ENCODE measurements at places on chromosomes 16 and 17. TPM values are rescaled to one million over a fixed set of nuclear protein-coding genes. Genes with fewer than 3 reads are reported as not detected.

MYH13 gene
- not detected for total RNA-seq

TBC1D3E gene
- total RNA-seq = not detected

KRT20 gene
- not detected for total RNA-seq

PLA2G10 gene
- total RNA-seq = not detected

NHLRC4 gene
- total RNA-seq = 1.2 TPM

TANGO6 gene
- 15.2 TPM for total RNA-seq

ACSM2A gene
- not detected for total RNA-seq

TBC1D26 gene
- total RNA-seq = 0.10 TPM

UBN1 gene
- 47.1 TPM for total RNA-seq
